Large intestine (tissue), 12 donors: ENCODE measurements at places on chromosomes 2 and 18.

DNA sequence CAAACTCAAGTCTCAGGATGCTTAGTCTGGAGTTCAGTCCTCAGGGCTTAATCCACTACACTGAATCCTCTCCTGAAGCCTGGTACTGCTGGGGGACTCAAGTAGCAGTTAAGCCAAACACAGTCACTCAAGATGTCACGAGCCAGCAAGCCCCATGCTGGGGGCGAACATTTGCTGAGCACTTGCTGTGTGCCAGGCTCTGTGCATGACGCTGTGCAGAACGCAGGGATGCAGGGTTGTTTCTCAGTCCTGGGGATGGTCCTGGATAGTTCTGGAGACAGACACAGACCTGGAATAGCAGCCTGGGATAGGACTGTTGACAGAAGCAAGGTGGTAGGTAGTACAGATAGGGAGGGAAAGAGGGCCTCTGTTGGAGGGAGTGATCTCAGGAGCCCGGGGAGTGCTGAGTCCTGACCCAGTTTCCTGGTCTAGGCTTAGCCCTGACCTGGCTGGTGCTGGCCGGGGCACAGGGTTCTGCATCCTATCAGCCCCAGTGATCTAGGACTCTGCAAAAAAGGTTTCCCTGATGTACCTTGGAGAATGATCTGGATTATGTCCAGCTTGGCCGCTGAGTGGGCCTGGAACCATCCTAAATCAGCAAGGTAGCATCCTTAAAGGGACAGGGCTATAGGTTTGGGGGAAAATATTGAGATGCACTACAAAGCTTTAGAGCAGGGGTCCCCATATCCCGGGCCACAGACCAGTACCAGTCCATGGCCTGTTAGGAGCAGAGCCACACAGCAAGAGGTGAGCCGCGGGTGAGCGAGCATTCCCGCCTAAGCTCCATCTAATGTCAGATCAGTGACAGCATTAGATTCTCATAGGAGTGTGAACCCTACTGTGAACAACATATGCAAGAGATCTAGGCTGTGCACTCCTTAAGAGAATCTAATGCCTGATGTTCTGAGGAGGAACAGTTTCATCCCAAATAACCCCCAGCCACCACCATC, 54.7 kb upstream of the OTOF start:
- no peak for DNase-seq

DNA sequence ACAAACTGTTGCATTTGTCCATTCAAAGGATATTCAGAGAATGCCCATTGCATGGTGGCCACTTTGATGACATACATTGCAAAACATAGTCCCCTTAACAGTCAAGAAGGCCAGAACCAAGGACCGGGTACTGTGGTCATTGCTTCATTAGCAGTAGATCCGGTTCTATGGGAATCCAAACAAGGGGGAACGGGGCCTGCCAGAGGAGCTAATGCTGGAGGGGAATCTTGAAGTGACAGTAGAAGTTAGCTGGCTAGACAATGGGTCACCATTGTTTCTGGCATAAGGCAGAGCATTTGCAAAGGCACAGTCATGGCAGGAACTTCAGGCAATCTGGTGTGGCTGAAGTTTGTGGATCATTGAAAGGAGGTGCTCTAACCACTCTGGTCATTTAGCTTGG, 279.7 kb downstream of the SS18 start:
- DNase-seq, result no peak

DNA sequence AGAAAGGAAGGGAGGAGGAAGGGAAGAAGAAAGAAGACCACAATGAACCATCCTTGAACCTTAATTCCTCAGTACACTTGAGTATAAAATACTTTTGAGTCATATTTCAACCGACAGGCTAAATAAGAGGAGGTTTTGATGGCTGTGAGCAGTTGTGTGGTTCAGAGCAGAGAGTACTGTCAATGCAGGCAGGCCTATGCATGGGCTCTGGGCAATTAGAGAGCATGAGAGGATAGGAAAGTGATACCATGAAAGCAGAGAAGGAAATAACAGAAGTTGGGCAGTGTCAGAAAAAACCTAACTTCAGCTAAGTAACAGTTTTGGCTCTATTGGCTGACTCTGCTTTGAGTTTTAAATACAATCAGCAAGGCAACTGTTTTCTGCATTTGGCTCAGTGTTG, 123.6 kb upstream of the STK17B start:
- DNase-seq, result no peak

DNA sequence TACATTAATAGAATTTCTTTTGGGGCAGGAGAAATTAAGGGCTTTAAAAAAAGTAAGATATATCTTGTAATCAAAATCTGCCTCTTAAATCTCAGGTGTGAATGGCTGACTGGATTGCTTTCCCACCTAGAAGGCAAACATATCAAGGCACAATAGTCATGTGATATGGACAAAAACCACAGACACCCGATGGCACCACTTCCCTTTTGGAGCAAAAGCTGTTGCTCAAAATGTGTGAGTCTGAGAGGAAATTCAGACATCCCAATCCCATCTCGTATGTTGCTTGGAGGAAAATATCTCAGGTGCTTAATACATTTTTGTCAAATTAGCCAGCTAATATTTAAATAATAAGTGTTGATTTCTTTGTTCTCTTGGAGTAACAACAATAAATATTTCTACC, 120.7 kb downstream of the KCNF1 start:
- DNase-seq, result no peak

DNA sequence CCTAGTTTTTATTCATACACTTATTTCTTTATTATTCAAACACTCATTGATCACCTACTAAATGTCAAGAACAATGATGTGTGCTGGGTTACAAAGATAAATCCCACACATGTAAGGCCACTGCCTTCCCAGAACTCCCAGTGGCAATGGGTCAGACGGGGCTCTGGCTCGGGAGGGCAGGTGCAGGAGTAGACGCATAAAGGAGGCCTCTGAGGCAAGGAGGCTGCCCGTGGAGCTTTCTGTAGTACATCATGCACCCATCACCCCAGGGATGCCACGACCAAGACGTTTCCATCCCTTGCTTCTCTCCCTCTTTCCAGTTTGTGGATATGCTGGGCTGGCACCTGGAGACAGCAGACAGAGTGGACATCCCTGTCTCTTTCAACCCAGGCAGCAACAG, 153.2 kb upstream of the TTC39C start:
- no peak for DNase-seq

GRCh38 chr2:2843969-2844548, 513.0 kb upstream of the MYT1L start:
- DNase-seq, result no peak

DNA sequence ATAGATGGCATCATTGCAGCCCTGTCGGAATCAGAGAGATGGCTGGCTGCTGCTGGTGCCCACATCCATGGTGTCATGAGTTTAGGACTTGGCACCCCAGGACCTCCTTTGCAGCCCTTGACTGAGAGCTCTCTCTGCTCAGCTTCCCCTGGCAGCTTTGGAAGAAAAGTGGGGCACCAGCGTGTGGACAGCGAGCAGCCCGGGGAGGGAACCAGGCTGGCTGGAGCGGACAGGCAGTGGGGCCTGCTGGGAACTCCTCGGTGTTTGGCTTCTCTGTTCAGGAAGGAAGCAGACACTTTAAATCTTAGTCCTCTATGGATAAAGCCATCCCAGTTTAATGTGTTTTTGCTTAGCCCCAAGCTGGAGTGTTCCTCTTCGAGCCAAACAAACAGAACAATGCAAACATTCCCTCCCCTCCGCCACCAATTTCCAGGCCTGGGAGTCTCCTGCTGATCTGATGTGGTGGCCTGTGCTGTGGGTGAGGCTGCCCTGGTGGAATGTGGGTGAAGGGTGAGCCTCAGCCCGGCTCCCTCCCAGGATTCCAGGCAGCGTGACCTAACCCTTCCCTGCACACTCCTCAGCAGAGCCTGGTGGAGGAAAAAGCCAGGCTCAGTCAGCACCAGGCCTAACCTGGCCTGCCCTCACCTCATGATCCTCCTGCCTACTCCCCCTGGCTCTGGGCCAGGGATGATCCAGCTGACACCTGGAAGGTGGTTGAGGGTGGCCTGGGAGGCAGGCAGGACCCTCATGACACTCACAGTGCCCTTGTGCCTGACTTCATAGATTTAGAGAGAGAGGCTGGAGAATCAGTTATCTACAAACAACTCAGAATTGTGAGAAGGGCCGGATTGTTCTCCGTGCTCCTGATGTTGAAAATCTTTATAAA, 21.6 kb upstream of the ITGB6 start:
- DNase-seq, result peak; percentile 93

DNA sequence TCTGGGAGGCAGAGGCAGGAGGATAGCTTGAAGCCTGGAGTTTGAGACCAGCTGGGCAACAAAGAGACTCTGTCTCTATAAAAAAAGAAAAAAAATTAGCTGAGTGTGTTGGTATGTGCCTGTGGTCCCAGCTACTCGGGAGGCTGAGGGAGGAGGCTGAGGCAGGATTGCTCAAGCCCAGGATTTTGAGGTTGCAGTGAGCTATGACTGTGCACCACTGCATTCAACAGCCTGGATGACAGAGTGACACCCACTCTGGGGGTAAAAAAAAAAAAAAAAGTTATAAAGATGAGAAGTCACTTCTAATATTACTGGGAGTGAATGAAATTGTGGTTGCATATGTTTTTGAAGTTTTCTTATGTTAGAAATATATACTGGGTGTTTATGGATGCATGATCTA, 71.6 kb downstream of the C2orf74 start:
- no peak for DNase-seq

- no peak for DNase-seq
These were observed 135.0 kb downstream of the INHBB start for GRCh38 chr2:120480903-120481445.

DNA sequence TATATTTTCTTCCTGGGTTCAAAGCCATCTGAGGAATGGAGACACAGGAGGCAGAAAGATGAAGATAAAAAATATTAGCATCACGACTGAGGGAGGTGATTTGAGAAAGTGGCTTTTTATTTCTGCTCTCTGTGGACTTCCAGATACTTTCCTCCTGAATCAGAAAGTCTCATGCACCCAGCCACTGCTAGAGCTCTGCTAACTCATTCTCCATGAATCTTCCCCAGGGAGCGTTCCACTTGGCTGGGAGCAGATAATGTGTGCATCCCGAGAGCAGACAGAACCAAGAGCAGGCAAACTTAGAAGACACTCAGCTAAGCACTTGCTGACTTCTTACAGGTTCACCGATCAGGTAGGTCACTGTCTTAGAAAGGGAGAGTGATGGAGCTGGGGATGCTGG, 264.1 kb upstream of the THUMPD2 start:
- no peak for DNase-seq

- no peak for DNase-seq
These were observed 228.0 kb upstream of the SMAD7 start for GRCh38 chr18:49178736-49179135.

- no peak for DNase-seq
These were observed 56.0 kb downstream of the SERPINB7 start for GRCh38 chr18:63831080-63831788.

- DNase-seq, result no peak
These were observed 378.3 kb upstream of the SALL3 start for GRCh38 chr18:78601349-78601748.

- DNase-seq, result no peak
These were observed 37.3 kb downstream of the TMEM177 start for GRCh38 chr2:119716284-119716672.

GRCh38 chr2:120858361-120859106, 122.9 kb downstream of the GLI2 start:
- DNase-seq, result no peak

DNA sequence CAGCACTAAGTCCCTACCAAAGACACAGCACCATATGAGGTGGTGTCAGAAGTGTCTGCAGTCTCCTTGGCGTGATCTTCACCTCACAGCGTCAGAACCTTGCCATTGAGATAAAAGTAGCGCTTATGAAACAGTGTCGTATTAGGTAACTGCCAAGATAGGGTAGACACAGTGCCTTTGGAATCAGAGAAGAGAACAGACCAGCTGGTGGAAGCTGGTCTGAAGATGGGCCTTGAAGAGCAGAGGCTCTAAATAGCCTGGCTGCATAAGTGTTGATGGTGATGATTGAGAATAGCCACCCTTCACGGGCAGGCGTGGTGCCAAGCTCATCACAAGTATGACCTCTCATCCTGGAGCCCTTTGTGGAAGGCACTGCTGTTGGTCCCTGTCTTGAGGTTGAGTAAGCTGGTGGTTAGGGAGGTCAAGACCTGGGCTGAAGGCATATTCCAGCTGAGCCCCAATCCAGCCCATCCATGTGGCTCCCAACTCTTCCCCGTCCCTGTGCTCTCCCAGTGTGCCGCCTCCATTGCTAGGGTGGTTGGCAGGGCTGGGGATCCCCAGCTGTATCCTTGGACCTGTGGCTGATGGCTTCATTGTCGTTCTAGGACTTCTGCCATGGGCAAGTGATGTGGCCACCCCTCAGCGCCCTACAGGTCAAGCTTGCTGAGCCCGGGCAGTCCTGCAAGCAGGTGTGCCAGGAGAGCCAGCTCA, 187.4 kb downstream of the MGAT5 start:
- DNase-seq, result no peak

DNA sequence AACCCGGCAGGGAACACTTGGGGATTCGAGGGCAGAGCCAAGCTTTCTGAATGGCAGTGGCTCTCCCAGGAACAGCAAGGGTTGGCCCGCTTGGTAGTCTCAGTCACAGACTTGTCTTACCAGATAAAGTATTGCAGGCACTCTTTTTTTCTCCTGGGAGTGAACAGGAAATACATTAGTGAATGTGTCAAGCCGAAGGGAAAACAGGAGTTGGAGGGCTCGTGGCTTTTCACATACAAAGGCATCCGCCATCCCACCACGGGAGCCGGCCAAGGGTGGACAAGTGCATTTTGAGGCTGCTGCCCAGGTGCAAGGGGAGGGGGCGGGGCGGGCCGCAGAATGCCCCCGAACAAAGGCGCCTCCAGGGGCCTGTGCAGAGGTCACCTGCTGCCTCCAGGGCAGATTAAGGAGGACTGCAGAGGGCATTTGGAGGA, 163.3 kb upstream of the SIX3 start:
- no peak for DNase-seq

DNA sequence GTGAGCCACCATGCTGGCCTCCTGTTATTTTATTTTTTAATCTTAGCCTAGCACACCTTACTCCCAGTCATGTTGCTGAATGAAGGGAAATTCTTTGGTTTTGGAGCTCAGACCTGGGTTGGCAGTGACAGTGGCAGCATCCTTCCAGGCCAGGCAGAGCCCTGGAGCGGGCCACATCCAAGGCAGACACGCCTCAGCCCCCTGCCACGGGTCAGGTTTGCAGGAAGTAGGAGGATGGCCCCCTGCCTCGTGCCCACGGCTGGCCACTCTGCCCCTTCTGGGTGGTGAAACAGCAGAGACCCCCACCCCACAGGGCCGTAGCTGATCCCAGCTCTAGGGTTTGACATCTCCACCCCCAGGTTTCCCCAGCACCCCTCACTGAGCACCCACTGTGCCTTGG, 11.7 kb downstream of the EFHD1 start:
- no peak for DNase-seq

- peak; percentile 92 for DNase-seq
These were observed 36.1 kb upstream of the MRPL33 start for GRCh38 chr2:27735263-27735904.

- no peak for DNase-seq
These were observed 38.7 kb upstream of the HAAO start for GRCh38 chr2:42830922-42831574.
